Right renal pelvis (tissue), 4 donors: ENCODE measurements at places on chromosomes 13 and 19.

- no peak for DNase-seq
Observed at GRCh38 chr19:3324405-3324856, 42.0 kb upstream of the NFIC start.

GRCh38 chr19:52270266-52270885 is 989 bp downstream of the ZNF766 start:
- no peak for DNase-seq

GRCh38 chr13:30615866-30616541 is 1.7 kb upstream of the USPL1 start:
- no peak for DNase-seq

- DNase-seq, result no peak
Observed at GRCh38 chr13:23889615-23890607, 711 bp upstream of the MIPEP start.

DNA sequence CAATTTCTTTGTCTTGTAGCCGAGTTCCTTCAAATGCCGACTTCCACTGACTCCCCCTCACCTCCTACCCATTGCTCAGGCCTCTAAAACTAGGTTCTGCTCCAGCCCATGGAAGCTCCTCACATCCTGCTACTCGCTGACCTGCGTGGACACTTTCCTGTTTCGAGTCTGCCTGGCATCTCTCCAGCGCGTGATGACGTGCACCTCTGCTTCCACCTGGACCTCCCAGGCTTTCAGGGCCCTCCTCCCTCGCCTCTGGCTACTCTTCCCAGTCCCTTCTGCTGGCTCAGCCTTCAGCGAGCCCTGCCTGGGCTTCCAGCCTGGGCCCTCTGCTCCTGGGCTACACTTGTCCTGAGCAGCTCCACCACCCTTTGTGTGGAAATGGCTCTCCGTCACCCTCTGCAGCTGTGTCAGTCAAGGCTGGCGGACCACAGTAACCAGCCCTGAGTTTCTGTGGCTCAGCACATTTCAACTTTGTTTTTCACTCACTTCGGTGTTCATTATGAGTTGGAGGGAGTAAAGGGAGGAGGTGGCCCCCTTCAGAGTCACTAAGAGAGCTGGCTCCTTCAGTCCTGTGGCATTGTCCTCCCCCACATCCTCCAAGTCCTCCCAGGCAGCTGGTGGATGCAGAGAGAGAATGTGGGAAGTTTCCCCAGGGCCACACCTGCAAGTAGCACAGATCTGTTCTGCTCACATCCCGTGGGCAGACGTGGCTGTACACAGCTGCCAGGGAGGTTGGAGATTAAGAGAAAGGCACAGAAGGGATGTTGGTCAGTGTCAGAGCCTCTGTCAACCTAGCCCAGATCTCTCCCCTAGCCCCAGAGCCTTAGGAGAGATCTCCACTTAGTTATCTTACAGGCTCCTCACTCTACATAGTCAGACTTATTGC is 49.4 kb downstream of the SERP2 start:
- DNase-seq, result no peak

DNA sequence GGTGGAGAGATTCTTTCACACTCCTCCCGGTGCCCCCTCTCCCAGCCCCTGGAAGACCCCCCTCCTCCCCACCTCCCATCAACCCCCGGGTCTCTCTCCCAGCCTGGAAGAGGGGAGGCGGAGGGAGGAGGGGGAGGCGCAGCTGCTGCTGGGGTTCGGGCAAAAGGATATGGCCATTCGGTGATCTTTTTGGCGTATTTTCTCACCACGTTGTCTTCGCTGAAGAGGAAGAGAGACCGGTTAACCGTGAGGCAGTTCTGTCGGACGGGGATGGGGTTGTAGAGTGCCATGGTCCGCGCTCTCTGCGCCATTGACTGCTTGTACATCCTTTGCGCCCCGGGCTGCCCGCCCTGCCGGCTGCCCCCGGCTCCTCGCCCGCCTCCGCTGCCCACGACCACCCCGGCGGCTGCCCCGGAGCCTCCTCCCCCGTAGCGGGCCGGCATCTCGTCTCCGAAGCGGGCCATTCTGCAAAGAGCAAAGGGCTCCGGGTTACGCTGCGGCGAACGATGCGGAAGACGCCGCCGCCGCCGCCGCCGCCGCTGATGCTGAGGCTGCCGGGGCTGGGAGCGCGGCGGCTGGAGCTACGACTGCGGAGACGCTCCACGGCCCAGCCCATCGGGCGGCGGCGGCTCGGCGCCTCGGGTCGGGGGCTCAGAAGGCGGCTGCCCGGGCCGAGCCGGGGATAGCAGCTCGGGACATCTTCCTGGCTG is 363 bp downstream of the CACNA1A start:
- no peak for DNase-seq

GRCh38 chr19:40530091-40530901 is 46.4 kb upstream of the SHKBP1 start:
- no peak for DNase-seq

GRCh38 chr19:6198896-6199239 is 63.4 kb downstream of the ACSBG2 start:
- DNase-seq, result no peak

GRCh38 chr13:112012016-112012704 is 54.8 kb upstream of the SOX1 start:
- peak; percentile 26 for DNase-seq

DNA sequence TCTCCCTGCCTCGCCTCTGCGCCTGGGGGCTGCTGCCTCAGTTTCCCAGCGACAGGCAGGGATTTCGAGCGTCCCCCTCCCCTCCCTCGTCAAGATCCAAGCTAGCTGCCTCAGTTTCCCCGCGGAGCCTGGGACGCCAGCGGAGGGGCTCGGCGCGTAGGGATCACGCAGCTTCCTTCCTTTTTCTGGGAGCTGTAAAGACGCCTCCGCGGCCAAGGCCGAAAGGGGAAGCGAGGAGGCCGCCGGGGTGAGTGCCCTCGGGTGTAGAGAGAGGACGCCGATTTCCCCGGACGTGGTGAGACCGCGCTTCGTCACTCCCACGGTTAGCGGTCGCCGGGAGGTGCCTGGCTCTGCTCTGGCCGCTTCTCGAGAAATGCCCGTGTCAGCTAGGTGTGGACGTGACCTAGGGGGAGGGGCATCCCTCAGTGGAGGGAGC is 722 bp upstream of the ICAM1 start:
- no peak for DNase-seq

GRCh38 chr13:44155422-44156293 is 218.0 kb upstream of the SERP2 start:
- peak; percentile 83 for DNase-seq

DNA sequence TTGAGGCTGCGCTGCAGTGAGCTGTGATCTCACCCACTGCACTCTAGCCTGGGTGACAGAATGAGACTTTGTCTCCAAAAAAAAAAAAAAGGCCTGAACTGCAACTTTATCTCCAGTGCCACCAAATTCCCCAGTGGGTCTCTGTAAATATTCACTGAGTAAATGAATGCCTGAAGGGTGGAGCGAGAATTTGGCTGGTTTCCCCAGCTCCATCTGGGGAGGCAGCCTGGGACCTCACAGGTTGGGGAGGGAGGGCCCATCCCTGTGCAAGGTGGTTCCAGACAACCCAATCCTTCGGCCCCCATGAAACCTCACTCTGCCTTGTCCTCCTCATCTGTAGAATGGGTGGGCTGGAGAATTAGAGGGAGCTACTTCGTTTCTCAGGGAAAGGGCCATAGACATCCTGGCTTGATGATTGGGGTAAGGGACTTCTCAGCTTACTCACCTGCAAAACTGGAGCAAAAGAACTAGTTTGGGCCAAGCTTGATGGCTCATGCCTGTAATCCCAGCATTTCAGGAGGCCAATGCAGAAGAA is 4.2 kb upstream of the PKN1 start:
- no peak for DNase-seq

DNA sequence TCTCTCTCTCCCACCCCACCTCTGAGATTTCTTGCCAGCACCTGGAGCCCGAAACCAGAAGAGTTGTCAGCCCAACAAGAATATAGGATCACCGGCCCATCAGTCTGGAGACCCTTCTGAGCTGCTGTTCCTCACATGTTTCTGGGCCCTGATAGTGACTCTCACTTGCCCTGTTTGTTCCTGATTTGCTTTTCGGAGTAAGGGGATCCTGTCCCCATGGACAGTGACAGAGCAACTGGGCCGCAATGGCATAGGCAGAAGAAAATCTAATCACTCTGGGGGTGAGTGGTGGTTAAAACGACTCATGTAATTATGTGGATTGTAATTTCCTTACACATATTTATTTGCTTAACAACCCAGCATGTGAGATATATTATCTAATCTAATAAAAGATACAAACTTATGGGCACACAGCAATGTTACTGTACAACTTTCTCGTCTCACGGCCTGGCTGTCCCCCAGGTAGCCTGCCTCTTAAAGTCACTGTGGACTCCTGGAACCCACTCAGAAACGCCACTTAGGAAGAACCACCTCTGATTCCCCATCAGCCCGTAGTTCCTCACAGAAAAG is 663 bp upstream of the SMAD9 start:
- DNase-seq, result no peak

DNA sequence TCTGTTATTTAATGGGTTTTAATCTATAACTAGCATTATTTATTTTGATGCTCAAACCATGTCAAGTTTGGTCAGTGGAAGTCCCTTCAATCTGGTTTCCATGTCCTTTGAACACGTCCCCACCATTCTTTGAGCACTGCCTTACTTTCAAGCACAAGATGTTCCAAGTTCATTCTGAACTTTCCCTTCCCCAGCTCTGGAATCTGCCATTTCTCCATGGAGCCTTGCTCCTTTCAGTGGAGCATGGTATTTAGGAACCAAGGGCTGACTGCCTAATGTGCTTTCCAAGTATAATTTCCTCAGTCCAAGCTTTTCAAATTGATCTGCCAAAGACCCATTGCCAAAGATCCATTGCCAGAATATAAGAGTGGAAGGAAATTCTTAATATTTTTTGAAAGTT is 1.1 kb upstream of the ZNF546 start:
- no peak for DNase-seq

GRCh38 chr19:5504114-5504513 is 48.9 kb downstream of the ZNRF4 start:
- no peak for DNase-seq

- no peak for DNase-seq
Observed at GRCh38 chr19:41367848-41368301, 3.9 kb upstream of the B9D2 start.

- DNase-seq, result no peak
Observed at GRCh38 chr19:51821456-51821855, 26.5 kb downstream of the FPR3 start.

DNA sequence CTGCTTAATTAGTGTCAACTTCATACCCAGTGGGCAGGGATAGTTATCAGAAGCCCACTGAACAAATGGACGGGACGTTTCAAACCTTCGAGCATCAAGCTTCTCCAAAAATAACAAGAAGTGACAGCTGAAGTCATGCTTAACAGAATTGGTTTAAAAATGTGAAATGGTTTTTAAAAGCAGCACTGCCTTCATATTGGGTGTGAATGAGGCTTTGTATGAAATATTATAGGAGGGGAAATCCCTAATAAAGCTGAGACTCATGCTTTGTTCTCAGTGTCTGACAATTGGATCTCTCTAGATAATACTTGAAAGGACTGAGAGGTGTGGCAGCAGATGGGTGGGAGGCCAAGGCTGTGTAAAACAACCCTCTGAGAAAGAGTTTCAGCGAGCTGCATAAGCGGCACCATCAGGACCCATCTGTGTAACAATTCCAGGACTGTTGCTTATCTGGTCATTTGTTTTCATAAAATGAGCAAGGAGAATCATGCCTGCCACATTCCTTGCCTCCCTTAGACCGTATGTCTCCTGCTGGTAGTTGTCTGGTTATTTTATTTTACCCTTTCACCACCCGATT is 667.7 kb downstream of the DIAPH3 start:
- DNase-seq, result no peak

DNA sequence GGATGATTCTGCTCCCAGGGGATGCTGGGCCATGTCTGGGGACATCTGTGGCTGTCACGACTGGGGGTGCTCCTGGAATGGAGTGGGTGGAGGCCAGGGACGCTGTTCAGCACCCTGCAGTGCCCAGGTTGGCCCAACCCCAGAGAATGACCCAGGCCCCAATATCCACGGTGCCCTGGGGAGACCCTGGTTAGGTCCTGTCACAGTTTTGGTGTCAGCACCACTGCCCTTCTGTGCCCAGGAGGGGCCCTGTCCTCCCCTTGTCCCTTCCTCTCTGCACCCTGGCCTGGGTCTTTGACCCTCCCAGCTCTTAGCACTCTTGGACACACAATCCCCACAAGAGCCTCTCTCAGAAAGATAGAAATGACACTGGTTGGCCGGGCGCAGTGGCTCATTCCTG is 85.3 kb downstream of the GADD45B start:
- DNase-seq, result no peak

GRCh38 chr13:44814836-44815235 is 174.4 kb downstream of the NUFIP1 start:
- no peak for DNase-seq

GRCh38 chr13:36905944-36906343 is 14.1 kb downstream of the SMAD9 start:
- DNase-seq, result no peak

DNA sequence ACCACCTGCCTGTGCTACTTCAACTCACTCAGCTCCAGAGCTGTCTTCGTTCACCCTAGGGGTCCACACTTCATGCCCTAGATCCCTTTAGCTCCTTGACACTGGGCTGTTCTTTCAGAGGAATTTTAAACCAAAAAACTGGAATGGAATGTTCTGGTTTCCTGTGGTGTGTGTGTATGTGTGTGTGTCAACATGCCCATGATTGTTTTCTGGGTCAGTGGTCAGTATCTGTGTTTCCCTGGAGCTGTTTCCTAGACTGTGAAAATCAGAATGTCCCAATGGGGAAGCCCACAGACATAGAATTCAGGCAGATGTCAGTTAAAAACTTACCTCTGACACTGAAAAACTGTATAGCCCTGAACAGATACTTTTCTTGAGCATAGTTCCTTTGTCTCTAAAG is 1.3 kb downstream of the PMIS2 start:
- no peak for DNase-seq

DNA sequence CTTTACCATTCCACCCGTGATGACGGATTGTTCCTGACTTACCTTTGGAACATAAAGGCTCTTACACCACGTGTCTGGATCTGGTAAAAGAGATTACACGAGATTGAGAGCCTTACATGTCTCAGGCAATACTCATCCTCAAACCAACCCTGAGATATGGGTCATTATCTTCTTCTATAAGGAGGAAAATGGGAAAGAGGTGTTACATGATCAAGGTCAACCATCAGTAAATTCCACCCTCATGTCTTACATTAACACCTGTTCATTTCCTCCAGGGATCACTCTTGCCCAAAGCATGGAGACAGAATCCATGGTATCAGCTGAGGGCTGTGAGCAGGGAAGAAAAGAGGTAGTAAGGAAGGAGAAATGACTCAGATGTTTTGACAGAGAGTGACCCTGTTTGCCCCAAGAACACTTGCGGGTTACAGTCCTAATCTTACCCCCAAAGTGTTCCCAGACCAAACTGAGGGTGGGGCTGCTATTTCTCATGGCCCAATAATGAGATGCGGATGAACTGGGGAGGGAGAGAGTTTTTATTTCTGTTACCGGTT is 19.6 kb downstream of the LILRB4 start:
- no peak for DNase-seq
